ENCODE measurements at places on chromosomes 3 and 15.

DNA sequence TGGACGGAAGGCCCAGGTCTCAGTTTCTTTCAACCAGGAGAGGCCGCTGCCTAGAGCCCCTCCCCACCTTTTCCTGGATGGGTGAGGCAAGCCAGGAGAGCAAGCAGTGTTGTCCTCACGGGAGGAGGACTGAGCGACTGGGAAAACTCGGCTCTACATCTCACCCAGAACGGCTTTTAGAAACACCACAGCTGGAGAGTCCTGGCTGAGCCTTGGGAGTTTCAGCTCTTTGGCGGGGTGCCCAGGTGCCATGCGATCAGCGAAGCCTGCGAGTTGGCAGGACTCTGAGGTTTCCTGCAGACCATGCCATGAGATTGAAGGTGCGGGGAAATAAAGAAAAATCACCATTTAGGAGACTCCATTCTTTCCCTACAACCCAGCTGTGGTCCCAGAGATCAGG is 26.0 kb downstream of the PPCDC start:
- DNase-seq, result no peak

- DNase-seq, result no peak
Measured at GRCh38 chr3:193078996-193079753, 161.5 kb upstream of the MB21D2 start.

GRCh38 chr3:27728195-27729087 is 6.3 kb upstream of the EOMES start:
- peak; percentile 36 for DNase-seq

DNA sequence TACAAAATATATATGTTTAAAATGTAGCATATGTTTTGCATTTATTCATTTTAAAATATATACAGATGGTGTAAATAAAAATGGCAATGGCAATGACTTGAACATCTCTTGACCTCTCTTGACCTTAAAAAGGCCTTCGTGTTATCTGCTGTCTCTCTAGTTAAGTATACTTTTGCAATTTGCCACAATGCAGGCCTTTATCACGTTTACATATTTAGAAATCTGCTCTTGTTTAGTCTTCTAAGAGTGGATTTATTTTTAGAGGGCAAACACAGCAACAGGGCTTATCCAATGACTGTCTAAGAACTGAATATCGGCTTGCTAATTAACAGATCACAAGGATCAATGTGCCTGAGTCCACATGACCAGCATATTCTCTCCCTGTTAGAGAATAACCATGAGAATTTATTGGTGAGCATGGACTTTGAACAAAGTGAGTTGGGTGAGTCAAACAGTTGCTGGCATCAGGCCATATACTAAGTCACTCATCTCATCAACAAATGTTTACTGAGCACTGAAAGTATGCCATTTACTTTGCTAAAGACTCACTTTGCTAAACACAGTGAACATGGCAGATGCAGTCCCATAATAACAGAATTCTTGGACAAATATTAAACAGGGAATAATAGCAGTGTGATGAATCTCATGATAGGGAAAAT is 48.2 kb downstream of the MDFIC2 start:
- DNase-seq, result peak; percentile 70

- DNase-seq, result peak; percentile 84
Measured at GRCh38 chr15:43249699-43250203, 17.0 kb downstream of the TGM5 start.

DNA sequence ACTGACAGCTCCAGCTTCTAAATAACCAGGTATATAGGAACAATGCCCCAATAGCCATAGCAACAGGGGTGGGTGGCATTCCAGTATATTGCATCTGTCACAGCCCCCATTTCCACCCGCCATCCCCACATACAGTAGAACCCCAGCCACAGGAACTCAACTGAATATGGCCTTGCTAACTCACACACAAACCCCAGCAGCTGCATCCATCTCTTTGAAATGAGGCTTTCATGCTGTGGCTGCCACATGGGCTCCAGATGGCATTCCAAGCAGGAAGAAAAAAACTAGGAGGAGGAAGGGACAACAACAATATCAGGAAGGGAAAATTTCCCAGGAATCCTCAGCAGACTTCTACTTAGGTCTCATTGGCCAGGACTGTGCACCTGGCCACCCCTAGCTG is 54.6 kb downstream of the CCR3 start:
- DNase-seq, result no peak

DNA sequence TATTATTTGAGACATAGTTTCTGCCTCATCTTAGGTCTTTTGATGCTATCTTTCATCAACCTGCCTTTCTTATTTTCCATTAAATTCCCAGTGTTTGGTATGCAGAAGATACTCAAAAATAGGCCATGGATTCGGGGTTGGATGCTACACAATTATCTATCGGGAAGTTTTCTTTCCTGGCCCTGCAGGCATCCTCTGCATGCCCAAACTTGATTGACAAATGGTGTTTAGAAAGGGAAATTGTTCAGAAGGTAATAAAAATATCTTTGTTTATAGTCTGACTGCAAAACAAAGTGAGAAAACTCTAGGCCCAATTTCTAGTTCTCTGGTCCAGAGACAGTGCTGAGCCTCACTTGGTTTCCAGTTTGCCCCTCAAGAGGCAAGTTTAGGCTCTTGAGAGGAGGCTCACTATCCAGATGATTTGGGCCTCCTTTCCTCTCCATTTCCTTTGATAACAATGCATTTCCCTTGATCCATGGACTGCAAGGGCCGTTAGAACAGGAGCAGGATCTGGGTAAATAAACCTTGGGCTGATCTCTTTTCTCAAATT is 157.1 kb upstream of the DPH6 start:
- no peak for DNase-seq

GRCh38 chr3:125245521-125245920 is 33.0 kb upstream of the SLC12A8 start:
- no peak for DNase-seq

DNA sequence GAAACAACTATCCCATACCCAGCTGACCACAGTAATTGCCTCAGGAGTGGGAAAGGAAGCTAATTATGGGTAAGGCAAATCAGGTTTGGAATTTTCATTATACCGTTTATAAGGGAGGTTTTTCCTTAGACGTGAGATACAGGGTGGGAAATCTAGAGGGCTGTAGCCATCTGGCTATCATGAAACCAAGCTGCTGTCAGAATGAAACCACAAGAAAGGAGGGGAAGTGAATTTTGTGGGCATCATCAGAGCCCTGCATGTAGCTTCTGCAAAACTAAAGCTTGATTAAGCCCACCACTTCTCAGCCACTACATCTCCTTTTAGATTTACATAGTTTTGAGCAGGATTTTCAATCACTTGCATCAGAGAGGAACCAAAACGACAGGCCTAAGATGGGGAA is 893.5 kb downstream of the TUSC7 start:
- DNase-seq, result no peak

DNA sequence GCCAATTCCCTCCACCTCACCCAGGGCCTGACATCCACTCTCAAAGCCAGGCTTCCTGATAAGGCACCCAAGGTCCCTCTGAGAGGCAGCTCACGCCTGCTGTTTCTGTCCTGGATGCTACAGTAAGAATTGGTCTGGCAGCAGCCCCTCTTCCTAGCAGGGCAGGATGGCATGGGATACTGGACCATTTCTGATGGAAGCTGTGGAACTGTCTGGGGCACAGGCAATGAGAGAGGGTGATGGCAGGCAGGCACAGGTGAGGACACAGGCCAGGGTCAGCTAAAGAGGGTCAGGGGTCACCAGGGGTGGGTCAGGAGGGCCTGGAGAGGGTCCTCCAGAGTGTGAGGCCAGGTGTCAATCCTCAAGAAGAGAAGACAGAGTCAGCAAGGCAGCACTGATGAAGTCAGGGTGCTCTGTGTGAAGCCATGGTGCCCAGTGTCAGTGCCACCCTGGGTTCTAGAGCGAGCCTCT is 41.9 kb upstream of the SLC41A3 start:
- DNase-seq, result no peak

DNA sequence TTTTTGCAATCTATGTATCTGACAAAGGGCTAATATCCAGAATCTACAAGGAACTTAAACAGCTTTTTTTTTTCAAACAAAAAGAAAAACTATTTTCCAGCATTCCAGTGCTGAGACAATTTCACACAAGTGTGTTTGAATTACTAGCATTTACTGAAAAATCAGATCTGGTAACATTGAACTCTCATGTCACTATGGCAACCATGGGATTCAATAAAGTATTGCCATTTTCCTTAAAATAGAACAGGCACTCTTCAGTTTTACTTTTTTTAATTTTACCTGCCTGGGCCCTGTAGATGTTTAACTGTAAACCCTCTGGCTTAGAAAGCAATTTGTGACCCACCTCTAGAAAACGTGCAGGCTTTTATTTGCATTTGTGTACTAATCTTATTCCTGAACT is 105.4 kb downstream of the MITF start:
- DNase-seq, result no peak

- no peak for DNase-seq
Measured at GRCh38 chr3:160779040-160779439, 23.0 kb downstream of the PPM1L start.

- no peak for DNase-seq
Measured at GRCh38 chr3:3276630-3277029, 97.1 kb upstream of the CRBN start.

GRCh38 chr3:150756491-150757059 is 6.4 kb downstream of the SIAH2 start:
- DNase-seq, result no peak

GRCh38 chr3:59319442-59319841 is 269.6 kb upstream of the CFAP20DC start:
- DNase-seq, result no peak

- DNase-seq, result no peak
Measured at GRCh38 chr3:143822374-143822773, 25.9 kb downstream of the SLC9A9 start.

GRCh38 chr3:142857056-142857455 is 31.8 kb downstream of the PCOLCE2 start:
- DNase-seq, result peak; percentile 79

GRCh38 chr3:157238457-157238856 is 78.5 kb upstream of the CCNL1 start:
- no peak for DNase-seq

DNA sequence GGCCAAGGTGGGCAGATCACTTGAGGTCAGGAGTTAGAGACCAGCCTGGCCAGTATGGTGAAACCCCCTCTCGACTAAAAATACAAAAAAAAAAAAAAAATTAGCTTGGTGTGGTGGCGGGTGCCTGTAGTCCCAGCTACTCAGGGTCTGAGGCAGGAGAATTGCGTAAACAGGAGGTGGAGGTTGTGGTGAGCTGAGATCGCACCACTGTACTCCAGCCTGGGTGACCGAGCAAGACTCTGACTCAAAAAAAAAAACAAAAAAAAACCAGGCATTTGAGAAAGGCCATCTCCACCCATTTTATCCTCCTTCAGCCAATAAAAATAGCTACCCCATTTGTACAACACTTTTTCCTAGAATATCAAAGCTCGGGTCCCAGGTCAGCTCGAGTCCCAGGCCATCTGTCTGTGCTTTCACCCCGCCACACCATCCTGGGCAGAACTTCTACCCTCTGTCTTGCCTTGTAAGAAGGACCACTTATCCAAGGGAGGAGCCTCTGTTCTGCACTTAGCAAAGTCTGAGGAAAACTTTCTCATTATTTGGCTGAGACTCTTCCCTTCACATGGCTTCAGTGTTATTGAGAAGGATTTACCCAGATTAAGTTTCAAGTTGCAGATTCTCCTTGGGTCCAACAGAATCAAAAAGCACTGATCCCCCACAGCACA is 99.1 kb downstream of the MESD start:
- DNase-seq, result no peak

GRCh38 chr3:168085491-168086119 is 10.1 kb downstream of the GOLIM4 start:
- DNase-seq, result no peak

GRCh38 chr3:139519998-139520737 is 19.4 kb downstream of the RBP1 start:
- peak; percentile 14 for DNase-seq

GRCh38 chr3:157175691-157176507 is 16.0 kb upstream of the CCNL1 start:
- peak; percentile 37 for DNase-seq

GRCh38 chr15:91947293-91947679 is 93.8 kb downstream of the SLCO3A1 start:
- DNase-seq, result no peak

GRCh38 chr3:125098611-125099291 is 43.0 kb upstream of the HEG1 start:
- DNase-seq, result no peak

DNA sequence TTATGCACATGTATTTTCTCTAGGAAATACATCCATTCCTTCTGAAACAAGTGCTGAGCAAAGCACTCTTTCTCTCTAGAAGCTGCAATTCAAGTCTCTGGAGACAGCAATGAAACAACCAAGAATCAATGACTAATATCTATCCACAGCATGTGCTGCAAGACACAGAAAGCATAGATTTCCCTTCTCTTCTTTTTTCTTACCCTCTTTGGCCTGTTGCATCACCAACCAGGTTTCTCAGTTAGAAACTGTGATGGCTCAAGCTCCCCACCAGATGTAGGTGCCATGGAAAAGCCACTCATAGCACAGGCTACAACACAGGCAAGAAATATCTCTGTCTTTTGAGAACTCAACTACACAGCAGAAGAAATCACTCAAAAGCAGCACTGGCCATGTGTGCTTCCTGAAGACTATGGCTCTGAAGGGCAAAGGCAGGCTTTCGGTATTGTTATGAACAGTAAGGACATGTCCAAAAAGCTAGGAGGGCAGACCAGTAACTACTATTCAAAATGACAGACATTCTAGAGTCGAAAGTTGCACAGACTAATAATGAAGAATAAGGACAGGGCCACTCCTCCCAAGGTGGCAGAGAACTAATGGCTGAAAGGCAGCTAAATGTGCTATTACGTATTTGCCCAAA is 15.5 kb downstream of the ZDHHC3 start:
- no peak for DNase-seq

- no peak for DNase-seq
Measured at GRCh38 chr3:156816091-156816793, 9.9 kb upstream of the LEKR1 start.

DNA sequence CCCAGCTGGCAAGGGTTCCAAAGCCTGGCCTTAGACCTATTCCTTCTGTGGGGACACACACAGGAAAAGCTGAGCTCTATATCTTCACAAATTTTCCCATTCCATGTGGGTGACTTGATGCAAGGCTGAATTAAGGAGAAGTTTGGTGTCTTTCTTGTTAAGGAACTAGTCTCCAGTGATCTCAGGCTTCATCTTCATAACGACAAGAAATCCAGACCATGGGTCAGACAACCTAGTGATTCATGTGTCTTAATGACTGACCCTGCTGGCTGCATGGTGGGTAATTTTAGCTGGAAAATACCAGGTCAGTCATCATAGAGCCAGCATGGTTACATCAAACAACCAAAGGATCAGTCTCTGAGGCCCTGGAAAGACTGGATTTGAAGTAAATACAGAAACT is 112.7 kb upstream of the SLC4A7 start:
- DNase-seq, result peak; percentile 7

DNA sequence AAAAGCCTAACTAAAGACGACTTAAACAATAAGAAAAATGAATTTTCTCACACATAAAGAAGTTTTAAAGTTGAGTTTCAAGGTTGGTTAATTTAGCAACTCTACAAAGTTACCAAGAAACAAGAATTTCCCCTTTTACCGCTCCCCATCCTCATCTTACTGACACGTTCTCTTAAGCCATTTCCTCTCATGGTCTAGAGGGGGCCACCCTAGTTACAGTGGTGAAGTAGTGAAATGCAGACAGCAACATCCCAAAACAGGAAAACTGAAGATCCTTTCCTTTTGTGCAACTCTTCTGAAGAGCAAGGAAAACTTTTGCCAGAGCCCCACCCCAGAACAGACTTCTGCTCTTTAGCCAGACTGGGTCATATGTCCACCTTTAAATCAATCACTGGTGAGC is 17.3 kb upstream of the SOX14 start:
- DNase-seq, result no peak

Data from ACHN (cell line).